Uterus (tissue), 4 donors: ENCODE measurements at places on chromosomes 13 and 19.

DNA sequence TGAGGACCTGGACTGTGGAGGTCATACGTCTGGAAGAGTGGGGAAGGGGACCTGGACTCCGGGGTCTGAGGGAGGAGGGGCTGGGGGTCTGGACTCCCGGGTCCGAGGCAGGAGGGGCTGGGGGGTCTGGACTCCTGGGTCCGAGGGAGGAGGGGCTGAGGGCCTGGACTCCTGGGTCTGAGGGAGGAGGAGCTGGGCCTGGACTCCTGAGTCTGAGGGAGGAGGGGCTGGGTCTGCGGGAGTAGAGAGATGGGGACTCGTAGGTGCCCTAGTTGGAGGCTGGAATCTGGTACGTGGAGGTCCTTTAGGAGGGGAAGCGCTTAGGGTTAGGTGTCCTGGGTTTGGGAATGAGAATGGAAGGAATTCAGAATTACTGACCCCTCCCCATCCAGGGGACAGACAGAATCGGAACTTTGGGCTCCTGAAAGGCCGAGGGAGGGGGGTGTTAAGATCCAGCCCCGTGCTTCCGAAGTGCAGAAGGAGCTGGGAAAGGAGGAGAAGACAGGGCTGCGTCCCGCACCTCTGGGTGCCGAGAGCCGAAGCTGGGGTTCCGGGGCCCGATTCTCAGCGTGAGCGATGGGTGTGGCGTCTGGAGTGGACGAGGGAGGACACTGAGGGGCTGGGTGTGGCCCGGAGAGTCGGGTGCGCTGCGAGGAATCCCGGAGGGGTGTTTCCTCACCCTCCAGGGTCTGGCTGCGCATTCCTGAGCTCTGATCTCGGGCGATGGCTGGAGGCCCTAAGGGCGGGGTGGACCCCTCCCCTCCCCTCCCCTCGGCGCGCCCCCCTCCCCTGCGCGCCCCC, 608 bp downstream of the MYADM start:
- peak overlapping the region; percentile 74 for H3K4me3 ChIP-seq
- peak; percentile 61 for DNase-seq
- no peaks in the 10 kb centered on the region for H3K27me3 ChIP-seq
- H3K27ac ChIP-seq, result peak overlapping the region; percentile 99
- H3K4me1 ChIP-seq, result no peaks in the 10 kb centered on the region
- no peaks in the 10 kb centered on the region for H3K36me3 ChIP-seq

- H3K27ac ChIP-seq, result no peak overlapping the region
- no peaks in the 10 kb centered on the region for H3K36me3 ChIP-seq
- H3K4me1 ChIP-seq, result peaks cover 13% of the 10 kb centered on the region
- no peak overlapping the region for H3K4me3 ChIP-seq
Measured at GRCh38 chr19:41937525-41938468, 9.5 kb upstream of the ERFL start.

DNA sequence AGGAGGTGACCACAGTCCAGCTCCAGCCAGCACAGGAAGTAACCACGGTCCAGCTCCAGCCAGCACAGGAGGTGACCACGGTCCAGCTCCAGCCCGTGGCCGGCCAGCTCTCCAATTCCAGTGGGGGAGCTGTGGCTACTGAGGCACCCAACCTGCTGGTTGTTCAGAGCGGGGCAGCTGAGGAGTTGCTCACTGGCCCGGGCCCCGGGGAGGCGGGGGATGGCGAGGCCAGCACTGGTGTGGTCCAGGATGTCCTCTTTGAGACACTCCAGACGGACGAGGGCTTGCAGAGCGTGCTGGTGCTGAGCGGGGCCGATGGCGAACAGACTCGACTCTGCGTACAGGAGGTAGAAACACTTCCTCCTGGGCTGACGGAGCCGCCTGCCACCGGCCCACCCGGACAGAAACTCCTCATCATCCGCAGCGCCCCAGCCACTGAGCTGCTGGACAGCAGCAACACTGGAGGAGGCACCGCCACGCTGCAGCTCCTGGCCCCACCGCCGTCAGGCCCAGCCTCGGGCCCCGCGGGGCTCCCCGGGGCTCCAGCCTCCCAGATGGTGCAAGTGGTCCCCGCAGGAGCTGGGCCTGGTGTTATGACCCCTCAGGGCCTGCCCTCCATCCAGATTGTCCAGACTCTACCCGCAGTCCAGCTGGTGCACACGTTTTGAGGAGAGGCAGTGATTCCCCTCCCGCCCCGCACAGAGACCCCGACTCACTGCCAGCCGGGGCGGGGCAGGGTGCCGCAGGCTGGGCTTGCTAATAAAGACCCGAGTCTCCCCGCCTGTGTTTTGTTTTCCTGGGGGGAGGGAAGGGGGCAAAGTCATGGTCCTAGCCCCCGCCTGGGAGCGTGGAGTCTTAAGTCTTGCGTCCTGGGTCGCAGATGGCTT, 1.0 kb upstream of the NAT14 start:
- no peaks in the 10 kb centered on the region for H3K36me3 ChIP-seq
- no peaks in the 10 kb centered on the region for H3K27me3 ChIP-seq
- peak overlapping the region; percentile 99 for H3K27ac ChIP-seq
- peaks cover 32% of the 10 kb centered on the region for H3K4me1 ChIP-seq
- H3K4me3 ChIP-seq, result peak overlapping the region; percentile 58
- DNase-seq, result no peak

- no peak overlapping the region for H3K27ac ChIP-seq
- H3K27me3 ChIP-seq, result no peaks in the 10 kb centered on the region
- no peak for DNase-seq
- H3K36me3 ChIP-seq, result no peaks in the 10 kb centered on the region
Measured at GRCh38 chr19:58261968-58262921, 16.5 kb upstream of the ZNF8 start.

DNA sequence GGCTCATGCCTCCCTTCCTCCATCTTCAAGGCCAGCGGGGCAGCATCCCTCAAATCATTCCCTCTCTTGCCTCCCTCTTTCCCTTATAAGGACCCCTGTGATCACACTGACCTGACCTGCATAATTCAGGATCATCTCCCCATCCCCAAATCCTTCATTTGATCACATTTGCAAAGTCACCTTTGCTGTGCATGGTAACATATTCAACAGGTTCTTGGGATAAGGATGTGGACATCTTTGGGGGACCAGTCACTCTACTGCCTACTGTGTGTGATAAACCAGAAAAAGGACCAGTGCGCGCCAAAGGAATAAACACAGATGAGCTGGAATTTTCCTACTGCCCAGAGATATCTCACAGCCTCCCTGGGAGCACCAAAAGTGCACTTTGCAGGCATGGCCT, 7.9 kb downstream of the OPA3 start:
- no peaks in the 10 kb centered on the region for H3K36me3 ChIP-seq
- no peak overlapping the region for H3K4me3 ChIP-seq
- H3K27ac ChIP-seq, result peak overlapping the region; percentile 54
- no peaks in the 10 kb centered on the region for H3K4me1 ChIP-seq

GRCh38 chr13:45852494-45852893, 941 bp upstream of the SIAH3 start:
- no peaks in the 10 kb centered on the region for H3K4me1 ChIP-seq
- H3K27ac ChIP-seq, result no peak overlapping the region
- no peak for DNase-seq
- H3K27me3 ChIP-seq, result peaks cover 7% of the 10 kb centered on the region
- H3K36me3 ChIP-seq, result no peaks in the 10 kb centered on the region

GRCh38 chr19:11345122-11345803, 805 bp downstream of the TMEM205 start:
- H3K4me1 ChIP-seq, result no peaks in the 10 kb centered on the region
- peak overlapping the region; percentile 86 for H3K27ac ChIP-seq
- H3K36me3 ChIP-seq, result no peaks in the 10 kb centered on the region
- peak overlapping the region; percentile 68 for H3K4me3 ChIP-seq
- DNase-seq, result no peak

- no peak for DNase-seq
- H3K4me3 ChIP-seq, result no peak overlapping the region
- no peak overlapping the region for H3K27ac ChIP-seq
- H3K4me1 ChIP-seq, result no peaks in the 10 kb centered on the region
- H3K27me3 ChIP-seq, result no peaks in the 10 kb centered on the region
Measured at GRCh38 chr19:1189419-1189818, 15.4 kb upstream of the SBNO2 start.

DNA sequence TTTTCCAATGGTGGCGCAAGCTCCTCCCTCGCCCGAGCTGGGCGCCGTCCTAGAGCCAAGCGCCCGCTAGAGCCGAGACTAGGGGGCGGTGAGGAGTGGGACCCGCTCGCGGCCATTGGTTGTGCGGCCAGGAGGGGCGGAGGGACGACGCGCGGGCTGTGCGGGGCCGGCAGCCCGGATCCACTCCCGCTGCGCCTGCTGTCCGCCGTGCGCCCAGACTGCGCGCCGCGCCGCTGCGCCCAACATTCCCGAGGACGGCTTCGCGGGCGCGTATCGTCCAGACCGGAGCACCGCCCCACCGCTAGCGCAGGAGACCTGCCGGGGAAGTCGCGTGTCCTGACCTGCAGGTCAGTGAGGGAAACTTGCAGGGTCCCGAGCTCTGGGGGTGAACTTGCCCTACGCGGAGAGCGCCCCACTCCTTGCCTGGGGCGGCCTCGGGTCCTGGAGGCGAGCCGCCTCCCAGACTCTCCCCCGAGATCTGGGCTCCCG, at the start of gene SERTM1:
TSS of gene SERTM1 (plus strand) at position 183 of the 489 bp plus-strand sequence. CDS start 21,059 bp downstream, outside the sequence.
- H3K27me3 ChIP-seq, result no peaks in the 10 kb centered on the region
- H3K27ac ChIP-seq, result peak within 1 kb of the TSS; percentile 72

GRCh38 chr13:80341101-80341755, at the start of gene SPRY2:
Gene SPRY2, minus strand, starts transcription at chr13:80341126. Its CDS starts 3,421 bp downstream, at chr13:80337705.
- H3K36me3 ChIP-seq, result no peaks in the 10 kb centered on the region
- no peaks in the 10 kb centered on the region for H3K4me1 ChIP-seq
- H3K4me3 ChIP-seq, result peak within 1 kb of the TSS; percentile 58
- DNase-seq, result peak; percentile 92
- peak within 1 kb of the TSS; percentile 92 for H3K27ac ChIP-seq

DNA sequence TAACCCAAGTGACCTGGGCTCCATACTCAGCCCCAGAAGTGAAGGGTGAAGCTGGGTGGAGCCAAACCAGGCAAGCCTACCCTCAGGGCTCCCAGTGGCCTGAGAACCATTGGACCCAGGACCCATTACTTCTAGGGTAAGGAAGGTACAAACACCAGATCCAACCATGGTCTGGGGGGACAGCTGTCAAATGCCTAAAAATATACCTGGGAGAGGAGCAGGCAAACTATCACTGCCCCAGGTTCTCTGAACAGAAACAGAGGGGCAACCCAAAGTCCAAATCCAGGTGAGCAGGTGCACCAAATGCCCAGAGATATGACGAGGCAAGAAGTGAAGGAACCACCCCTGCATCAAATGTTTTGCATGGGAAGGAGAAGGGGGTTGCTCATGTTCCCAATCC, 6.1 kb upstream of the CEACAM7 start:
- no peaks in the 10 kb centered on the region for H3K27me3 ChIP-seq
- H3K36me3 ChIP-seq, result no peaks in the 10 kb centered on the region
- H3K27ac ChIP-seq, result no peak overlapping the region
- H3K4me3 ChIP-seq, result no peak overlapping the region

GRCh38 chr19:11699931-11700794, 38.6 kb downstream of the ZNF823 start:
- no peaks in the 10 kb centered on the region for H3K4me1 ChIP-seq
- H3K4me3 ChIP-seq, result no peak overlapping the region
- no peak for DNase-seq

DNA sequence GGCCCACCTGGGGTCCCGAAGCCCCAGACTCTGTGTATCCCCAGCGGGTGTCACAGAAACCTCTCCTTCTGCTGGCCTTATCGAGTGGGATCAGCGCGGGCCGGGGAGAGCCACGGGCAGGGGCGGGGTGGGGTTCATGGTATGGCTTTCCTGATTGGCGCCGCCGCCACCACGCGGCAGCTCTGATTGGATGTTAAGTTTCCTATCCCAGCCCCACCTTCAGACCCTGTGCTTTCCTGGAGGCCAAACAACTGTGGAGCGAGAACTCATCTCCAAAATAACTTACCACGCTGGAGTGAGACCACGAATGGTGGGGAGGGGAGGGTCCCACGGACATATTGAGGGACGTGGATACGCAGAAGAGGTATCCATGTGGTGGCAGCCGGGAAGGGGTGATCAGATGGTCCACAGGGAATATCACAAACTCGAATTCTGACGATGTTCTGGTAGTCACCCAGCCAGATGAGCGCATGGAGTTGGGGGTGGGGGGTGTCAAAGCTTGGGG, 1.0 kb upstream of the ICAM5 start:
- H3K27me3 ChIP-seq, result peaks cover 36% of the 10 kb centered on the region
- DNase-seq, result no peak
- no peak overlapping the region for H3K4me3 ChIP-seq
- no peaks in the 10 kb centered on the region for H3K36me3 ChIP-seq
- no peak overlapping the region for H3K27ac ChIP-seq

GRCh38 chr19:55119053-55119452, 1.6 kb upstream of the PPP1R12C start:
- H3K4me3 ChIP-seq, result no peak overlapping the region
- H3K4me1 ChIP-seq, result peaks cover 17% of the 10 kb centered on the region
- no peaks in the 10 kb centered on the region for H3K27me3 ChIP-seq
- DNase-seq, result no peak
- H3K27ac ChIP-seq, result no peak overlapping the region
- H3K36me3 ChIP-seq, result no peaks in the 10 kb centered on the region

DNA sequence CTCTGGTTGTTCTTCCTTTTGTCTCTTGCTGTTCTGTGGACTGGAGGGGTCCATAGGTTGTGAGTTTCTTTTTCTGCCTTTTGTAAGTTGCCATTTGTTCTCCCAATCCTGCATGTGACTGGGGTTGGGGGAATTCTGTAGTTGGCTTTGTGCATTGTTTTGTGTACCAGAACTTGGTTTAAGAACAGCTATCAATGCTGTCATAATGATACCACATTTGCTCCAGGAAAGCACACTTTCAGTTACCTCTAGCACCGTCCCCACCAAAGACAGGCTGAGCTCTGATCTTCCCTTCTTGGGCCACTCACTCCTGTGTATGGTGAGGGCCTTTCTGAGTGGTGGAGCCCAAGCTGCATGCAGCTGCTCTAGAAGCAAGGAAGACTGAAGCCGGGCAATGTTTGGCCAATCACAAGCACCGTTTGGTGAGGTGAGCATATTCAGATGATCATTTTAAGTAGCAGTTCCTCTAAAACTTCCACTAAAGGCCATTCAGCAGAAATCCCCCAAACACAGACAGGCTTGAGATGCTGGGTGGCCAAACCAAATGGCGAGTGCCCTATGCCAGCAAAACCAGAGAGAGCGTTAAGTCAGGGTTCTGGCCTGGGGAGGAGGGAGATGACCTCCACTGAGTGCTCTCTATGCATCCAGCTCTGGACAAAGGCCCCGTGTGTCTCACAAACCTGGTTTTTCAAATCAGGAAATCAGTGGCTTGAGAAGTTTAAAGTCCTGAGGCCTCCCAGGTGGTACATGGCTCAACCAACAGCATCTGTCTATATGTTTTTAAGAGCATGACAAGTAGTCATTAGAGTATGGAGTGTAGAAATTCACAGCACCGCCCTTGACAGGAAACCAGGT, 120.7 kb upstream of the SPATA13 start:
- DNase-seq, result no peak
- peaks cover 4% of the 10 kb centered on the region for H3K4me1 ChIP-seq
- no peak overlapping the region for H3K4me3 ChIP-seq
- no peaks in the 10 kb centered on the region for H3K36me3 ChIP-seq
- no peaks in the 10 kb centered on the region for H3K27me3 ChIP-seq

- H3K27ac ChIP-seq, result no peak overlapping the region
- no peak for DNase-seq
- H3K27me3 ChIP-seq, result no peaks in the 10 kb centered on the region
Measured at GRCh38 chr19:21566073-21566472, 60.7 kb downstream of the ZNF429 start.

- peak; percentile 50 for DNase-seq
- H3K27ac ChIP-seq, result peak overlapping the region; percentile 82
- no peak overlapping the region for H3K4me3 ChIP-seq
- no peaks in the 10 kb centered on the region for H3K36me3 ChIP-seq
- H3K4me1 ChIP-seq, result peaks cover 16% of the 10 kb centered on the region
Measured at GRCh38 chr13:35858665-35859064, 272.5 kb downstream of the DCLK1 start.
